ENCODE measurements at places on chromosomes 7 and 10. TPM values are rescaled to one million over a fixed set of nuclear protein-coding genes. Genes with fewer than 3 reads are reported as not detected.

GRCh38 chr7:26574476-26574875 is 282.8 kb downstream of the SNX10 start:
- no peaks in the 10 kb centered on the region for H3K36me3 ChIP-seq
- no peak overlapping the region for H3K4me3 ChIP-seq
- DNase-seq, result no peak

GRCh38 chr7:4774658-4775249 is 669 bp upstream of the AP5Z1 start:
- H3K4me3 ChIP-seq, result peak overlapping the region; percentile 99
- H3K27me3 ChIP-seq, result no peaks in the 10 kb centered on the region
- no peaks in the 10 kb centered on the region for H3K36me3 ChIP-seq
- H3K4me1 ChIP-seq, result peaks cover 15% of the 10 kb centered on the region

- H3K4me3 ChIP-seq, result no peak overlapping the region
- no peaks in the 10 kb centered on the region for H3K36me3 ChIP-seq
- no peaks in the 10 kb centered on the region for H3K27me3 ChIP-seq
- no peak for DNase-seq
- H3K27ac ChIP-seq, result no peak overlapping the region
These were observed 69.7 kb upstream of the EMX2 start for GRCh38 chr10:117472872-117473271.

- no peaks in the 10 kb centered on the region for H3K36me3 ChIP-seq
- H3K27me3 ChIP-seq, result no peaks in the 10 kb centered on the region
- DNase-seq, result no peak
These were observed 8.9 kb upstream of the TSPAN13 start for GRCh38 chr7:16744518-16745250.

OR2A5 gene
- total RNA-seq, result not detected

Measured in gastrocnemius medialis (tissue), 4 donors.